Vagina (tissue), 2 donors: ENCODE measurements at places on chromosomes 11 and 22. TPM values are rescaled to one million over a fixed set of nuclear protein-coding genes. Genes with fewer than 3 reads are reported as not detected.

Gene RBFOX2
- total RNA-seq, result 70.0 TPM

Gene NKAPD1
- 11.8 TPM for total RNA-seq

- H3K4me1 ChIP-seq, result peaks cover 36% of the 10 kb centered on the region
- no peaks in the 10 kb centered on the region for H3K36me3 ChIP-seq
- no peaks in the 10 kb centered on the region for H3K27me3 ChIP-seq
- no peak for DNase-seq
- H3K4me3 ChIP-seq, result no peak overlapping the region
Observed at GRCh38 chr11:5621580-5621979, 3.2 kb upstream of the TRIM34 start.

DNA sequence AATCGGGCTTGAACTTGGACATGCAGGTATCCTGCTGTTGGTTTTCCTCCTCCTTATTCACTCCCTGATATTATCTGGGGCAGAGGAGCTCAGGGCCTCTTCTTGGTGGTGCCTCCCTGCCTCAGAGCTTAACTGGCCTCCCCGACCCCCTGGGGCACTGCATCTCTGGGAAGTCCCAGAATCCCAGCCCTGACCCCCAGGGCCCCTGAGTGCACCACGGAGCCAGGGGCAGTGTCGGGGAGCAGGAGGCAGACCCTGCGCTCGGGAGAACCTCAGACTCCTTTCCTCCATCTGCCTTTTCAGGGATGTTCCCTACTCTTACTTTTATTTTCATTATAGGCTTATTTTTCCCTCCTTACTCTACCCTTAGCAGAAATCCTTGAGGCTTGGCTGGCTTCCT is 537.0 kb downstream of the BRD1 start:
- H3K27me3 ChIP-seq, result no peaks in the 10 kb centered on the region
- H3K4me1 ChIP-seq, result no peaks in the 10 kb centered on the region
- no peak overlapping the region for H3K4me3 ChIP-seq
- no peak overlapping the region for H3K27ac ChIP-seq

GRCh38 chr22:50660306-50660705 is 12.3 kb upstream of the SHANK3 start:
- no peak overlapping the region for H3K27ac ChIP-seq
- H3K27me3 ChIP-seq, result no peaks in the 10 kb centered on the region
- DNase-seq, result no peak

GRCh38 chr11:14519597-14519916 is 629 bp downstream of the PSMA1 start:
- H3K4me3 ChIP-seq, result peak overlapping the region; percentile 80
- H3K36me3 ChIP-seq, result peaks cover 29% of the 10 kb centered on the region
- no peaks in the 10 kb centered on the region for H3K27me3 ChIP-seq
- H3K27ac ChIP-seq, result peak overlapping the region; percentile 78
- DNase-seq, result no peak
